ENCODE measurements at places on chromosomes 6 and 20.

- DNase-seq, result no peak
Observed at GRCh38 chr6:46850792-46851191, 57.6 kb downstream of the MEP1A start.

GRCh38 chr6:157263146-157263545 is 60.2 kb downstream of the TMEM242 start:
- DNase-seq, result no peak

GRCh38 chr6:169587975-169588374 is 113.9 kb downstream of the WDR27 start:
- no peak for DNase-seq

GRCh38 chr6:139699911-139700310 is 325.5 kb upstream of the CITED2 start:
- no peak for DNase-seq

DNA sequence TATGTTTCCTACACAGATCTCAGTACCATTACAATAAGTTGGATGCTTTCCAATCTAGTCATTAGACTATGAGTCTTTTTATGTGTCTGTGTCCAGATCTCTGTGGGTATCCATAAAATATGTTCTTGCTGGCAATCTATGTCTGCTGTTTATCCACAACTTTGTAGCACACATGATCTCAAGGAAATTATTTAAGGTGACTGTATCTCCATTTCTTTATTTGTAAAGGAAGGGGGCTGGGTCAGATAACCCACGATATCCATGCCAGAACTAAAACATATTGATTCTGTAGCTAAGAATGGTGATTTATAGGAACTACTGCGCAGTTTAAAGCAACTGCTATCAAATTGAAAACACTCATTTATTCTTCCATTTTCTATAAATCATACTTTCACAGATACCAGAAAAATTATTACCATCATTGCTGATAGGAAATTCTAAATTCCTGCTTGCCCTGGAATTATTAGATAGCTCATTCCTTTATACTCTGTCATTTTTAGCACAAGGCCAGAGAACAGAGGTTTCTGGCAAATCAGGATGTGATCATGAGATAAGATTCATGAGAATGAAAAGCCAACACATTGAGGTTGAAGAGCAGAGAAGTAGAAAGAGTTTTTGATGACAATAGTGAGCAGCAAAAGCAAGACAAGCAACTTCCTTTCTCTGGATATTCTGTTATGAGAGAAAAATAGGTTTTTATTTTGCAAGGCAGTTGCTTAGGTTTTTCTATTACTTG is 851.4 kb upstream of the CITED2 start:
- DNase-seq, result no peak

DNA sequence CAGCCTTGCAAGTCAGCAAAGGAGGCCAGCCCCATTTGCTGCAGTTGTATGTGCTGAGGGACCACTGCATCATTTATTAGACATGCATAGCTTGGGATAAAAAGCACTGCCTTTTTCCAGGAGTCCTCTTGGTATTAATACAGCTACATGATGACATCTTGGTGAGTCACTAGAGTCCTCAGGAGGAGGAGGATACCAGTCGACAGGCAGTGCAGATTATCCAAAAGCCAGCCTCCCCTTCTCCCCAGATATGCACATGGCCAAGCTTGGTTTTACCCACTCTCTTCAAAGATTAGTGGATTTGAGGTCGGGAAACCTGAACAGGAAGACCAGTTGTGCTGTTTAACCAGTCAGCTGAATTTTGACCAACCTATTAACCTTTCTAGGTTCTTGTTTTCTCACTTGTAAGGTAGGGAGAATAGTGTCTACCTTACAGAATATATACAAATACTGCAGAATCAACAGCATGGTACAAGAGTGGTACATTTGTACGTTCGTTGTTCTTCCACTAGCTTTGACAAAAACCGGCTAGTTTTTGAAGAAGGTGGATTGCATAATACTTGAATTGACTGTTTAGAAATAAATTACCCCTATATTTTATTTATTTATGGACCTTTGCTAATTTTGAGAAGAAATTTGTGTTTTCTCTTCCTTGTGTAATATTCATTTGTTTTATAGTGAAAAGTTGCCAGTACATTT is 31.9 kb downstream of the VAPB start:
- DNase-seq, result no peak

DNA sequence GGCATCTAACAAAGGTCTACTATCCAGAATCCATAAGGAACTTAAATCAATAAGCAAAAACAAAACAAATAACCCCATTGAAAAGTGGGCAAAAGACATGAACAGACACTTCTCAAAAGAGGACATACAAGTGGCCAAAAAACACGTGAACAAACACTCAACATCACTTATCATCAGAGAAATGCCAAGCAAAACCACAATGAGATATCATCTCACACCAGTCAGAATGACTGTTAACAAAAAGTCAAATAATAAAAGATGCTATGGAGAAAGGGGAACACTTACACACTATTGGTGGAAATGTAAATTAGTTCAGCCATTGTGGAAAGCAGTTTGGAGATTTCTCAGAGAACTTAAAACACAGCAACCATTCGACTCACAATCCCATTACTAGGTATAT is 19.4 kb upstream of the VNN1 start:
- DNase-seq, result no peak

- no peak for DNase-seq
Observed at GRCh38 chr6:63714091-63714490, 78.5 kb downstream of the PHF3 start.

GRCh38 chr6:4802312-4802935 is 26.2 kb downstream of the CDYL start:
- DNase-seq, result no peak

DNA sequence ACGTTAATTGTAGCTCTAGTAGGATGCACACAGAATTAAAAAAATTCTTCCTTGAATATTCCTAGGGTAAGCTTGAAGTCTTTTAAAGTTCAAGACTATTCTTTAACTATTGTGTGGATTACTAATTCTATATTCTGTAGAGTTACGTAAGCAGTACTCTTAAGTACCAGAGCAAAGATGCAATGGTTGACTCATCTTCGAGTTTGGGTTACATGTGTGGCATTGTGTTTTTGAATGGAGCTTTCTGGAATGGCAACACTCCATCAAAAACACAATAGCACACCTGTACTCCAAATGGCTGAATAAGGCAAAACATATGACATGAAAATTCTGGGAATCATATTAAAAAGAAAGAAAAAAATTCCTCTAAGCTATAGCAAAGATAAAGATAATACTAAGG is 33.5 kb upstream of the CEP162 start:
- DNase-seq, result no peak

DNA sequence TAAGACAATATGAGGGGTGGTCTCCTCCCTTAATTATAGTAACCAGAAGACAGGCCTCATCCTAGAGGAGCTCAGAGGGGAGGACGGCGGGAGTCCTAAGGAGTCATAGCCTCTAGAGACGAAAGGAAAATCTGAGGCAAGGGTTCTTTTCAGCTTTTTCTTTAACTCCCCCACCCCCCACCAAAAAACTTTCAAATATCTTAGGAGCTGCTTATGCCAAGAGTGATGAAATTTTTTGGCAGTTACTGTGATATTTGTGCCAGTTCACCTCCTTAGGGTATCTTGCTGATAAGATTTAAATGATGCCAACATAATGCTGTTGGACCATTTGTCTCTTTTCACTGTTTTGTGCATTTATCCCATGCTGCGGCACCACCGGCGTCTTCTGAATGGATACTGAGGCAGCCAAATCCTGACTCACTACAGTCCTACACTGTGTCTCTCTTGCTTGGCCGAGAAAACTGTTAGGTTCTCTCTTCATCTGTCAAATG is 44.5 kb upstream of the DSE start:
- DNase-seq, result no peak

GRCh38 chr6:37083243-37084138 is 78.0 kb downstream of the FGD2 start:
- DNase-seq, result no peak

GRCh38 chr6:1439349-1439748 is 50.0 kb downstream of the FOXF2 start:
- DNase-seq, result no peak

GRCh38 chr20:23614163-23614562 is 8.4 kb upstream of the CST9 start:
- no peak for DNase-seq

GRCh38 chr6:149480502-149481280 is 4.1 kb downstream of the ZC3H12D start:
- DNase-seq, result peak; percentile 50

GRCh38 chr20:36101192-36101591 is 53.3 kb upstream of the EPB41L1 start:
- DNase-seq, result no peak

- DNase-seq, result no peak
Observed at GRCh38 chr6:66199171-66199570, 492.1 kb upstream of the EYS start.

- DNase-seq, result no peak
Observed at GRCh38 chr6:111222341-111222740, 135.0 kb downstream of the SLC16A10 start.

DNA sequence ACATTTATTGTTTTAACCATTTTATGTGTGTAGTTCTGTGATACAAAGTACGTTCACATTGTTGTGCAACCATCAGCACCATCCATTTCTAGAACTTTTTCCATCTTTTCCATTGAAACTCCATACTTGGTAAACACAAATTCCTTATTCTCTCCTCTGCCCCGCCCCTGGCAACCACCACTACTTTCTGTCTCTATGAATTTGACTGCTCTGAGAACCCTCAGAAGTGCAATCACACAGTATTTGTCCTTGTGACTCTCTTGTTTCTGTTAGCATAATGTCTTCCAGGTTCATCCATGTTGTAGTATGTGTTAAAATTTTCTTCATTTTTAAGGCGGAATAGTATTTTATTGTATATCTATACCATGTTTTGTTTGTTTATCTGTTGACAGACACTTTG is 56.9 kb downstream of the DHX35 start:
- no peak for DNase-seq

DNA sequence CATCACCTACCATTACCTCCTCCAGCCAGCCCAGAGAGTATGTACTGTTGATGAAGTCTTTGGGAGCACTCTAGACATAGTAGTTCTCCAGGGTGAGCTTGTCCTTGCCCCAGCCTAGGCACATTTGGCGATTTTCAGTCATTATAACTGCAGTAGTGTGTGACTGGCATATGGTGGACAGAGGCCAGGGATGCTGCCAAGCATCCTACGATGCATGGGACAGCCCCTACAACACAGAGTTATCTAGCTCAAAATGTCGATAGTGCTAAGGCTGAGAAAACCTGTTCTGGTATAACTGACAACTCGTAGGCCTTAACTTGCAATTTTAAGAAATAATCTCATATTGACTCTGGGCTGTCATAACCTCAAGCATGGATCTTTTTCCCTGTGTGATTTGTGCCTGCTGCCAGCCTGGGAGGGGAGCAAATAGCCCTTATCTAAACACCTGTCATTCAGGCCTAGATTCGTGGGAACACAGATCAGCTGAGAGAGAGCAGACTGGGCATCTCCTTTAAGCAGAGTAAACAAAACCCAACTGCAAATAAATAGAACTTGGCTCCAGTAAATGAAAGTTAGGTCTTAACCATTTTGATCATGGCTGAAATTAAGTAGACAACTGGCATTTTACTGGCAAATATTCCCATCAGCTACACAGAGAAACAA is 102.6 kb downstream of the SPTLC3 start:
- no peak for DNase-seq

- no peak for DNase-seq
Observed at GRCh38 chr6:136646377-136646776, 96.2 kb upstream of the MAP7 start.

DNA sequence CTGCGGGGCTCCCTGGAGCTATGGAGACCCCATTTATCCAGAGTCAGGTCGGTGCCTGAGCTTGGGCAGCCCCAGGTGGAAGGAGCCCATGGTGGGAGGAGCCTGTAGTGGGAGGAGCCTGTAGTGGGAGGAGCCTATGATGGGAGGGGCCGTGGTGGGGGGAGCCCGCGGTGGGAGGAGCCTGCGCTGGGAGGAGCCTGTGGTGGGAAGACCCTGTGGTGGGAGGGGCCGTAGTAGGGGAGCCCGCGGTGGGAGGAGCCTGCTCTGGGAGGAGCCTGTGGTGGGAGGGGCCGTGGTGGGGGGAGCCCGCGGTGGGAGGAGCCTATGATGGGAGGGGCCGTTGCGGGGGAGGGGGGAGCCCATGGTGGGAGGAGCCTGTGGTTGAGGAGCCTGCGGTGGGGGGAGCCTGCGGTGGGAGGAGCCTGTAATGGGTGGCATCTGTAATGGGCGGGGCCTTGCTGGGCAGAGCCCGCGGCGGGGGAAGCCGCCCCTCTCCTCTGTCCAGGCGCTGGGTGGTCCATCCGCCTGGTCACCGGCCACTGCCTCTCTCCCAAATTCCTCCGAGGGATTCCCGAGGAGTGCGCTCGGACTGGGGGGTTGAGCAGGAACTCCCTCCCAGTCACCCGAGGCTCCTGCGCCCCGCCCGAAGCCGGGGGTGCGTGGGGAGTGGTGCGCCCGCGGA is 567 bp upstream of the FNDC11 start:
- DNase-seq, result peak; percentile 77

- DNase-seq, result no peak
Observed at GRCh38 chr6:159594106-159594749, 98.8 kb downstream of the SOD2 start.

DNA sequence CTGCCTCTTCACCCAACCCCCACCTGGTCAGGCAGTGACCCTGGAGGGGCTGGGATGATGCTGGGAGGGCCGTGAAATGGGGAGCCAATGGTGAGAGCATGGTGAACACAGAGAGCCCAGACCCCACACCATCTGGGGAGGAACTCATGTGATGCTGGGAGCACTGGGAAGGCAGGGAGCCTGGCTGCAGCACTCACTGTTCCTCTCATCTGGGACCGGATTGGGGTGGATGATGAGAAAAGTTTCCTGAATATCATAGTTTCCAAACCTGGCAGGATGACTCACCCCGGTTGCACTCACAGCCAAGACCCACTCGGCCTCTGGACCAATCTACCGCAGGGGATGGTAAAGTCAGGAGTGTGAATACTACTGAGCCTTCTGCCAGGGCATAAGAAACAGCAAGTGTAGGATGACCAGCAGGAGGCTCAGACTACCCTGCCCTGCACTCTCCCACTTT is 21.8 kb downstream of the ULBP1 start:
- DNase-seq, result no peak

- DNase-seq, result peak; percentile 69
Observed at GRCh38 chr6:35522660-35523658, 10.3 kb upstream of the TULP1 start.

GRCh38 chr6:163538331-163538730 is 123.8 kb downstream of the QKI start:
- DNase-seq, result no peak

GRCh38 chr6:47545223-47545622 is 67.6 kb downstream of the CD2AP start:
- DNase-seq, result no peak

GRCh38 chr6:54992789-54993188 is 146.2 kb downstream of the FAM83B start:
- no peak for DNase-seq

DNA sequence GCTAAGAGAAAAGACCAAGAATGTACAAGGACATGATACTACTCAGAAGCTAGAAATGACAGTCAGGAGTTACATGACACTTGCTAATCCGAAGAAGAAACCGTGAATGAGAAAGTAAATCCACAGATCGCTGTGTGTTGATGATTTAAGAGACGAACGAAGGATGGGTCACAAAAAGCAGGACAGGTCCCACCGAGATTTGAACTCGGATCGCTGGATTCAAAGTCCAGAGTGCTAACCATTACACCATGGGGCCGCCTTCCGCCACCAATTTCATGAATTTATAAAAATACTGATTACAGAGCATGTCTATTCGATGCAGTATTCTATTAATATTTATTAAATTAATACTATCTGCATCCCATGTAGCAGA is 54.0 kb upstream of the BTN3A2 start:
- DNase-seq, result peak; percentile 46

Measured in T-helper 1 cell (primary cell).